ENCODE measurements at places on chromosomes 2 and 18.
A peak's percentile ranks its signal among the peaks of the same experiment; 100 is the strongest.

DNA sequence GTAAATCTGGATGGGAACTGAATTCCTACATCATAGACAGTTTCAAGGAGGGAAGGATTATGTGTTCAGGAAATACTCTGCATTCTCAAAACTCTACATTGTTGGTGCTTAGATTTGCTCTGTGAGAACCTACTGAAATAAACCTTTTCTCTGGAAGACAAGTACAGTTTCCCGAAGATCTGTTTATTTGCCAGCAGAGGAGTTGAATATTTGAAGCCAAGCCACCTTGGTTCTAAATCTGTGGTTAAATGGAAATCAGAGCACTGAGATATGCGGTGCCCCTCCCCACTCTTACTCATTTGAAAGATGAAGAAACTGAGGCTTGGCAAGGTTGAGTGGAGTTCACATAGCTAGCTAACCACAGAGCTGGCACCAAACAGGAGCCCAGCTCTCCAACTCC, 146.3 kb upstream of the CTAGE1 start:
- no peaks in the 10 kb centered on the region for H3K36me3 ChIP-seq
- no peak overlapping the region for H3K4me3 ChIP-seq
- H3K27me3 ChIP-seq = peaks cover 27% of the 10 kb centered on the region
- peaks cover 2% of the 10 kb centered on the region for H3K4me1 ChIP-seq
- DNase-seq = no peak

GRCh38 chr2:167424221-167424620, 535.9 kb downstream of the XIRP2 start:
- H3K4me3 ChIP-seq = no peak overlapping the region
- no peak overlapping the region for H3K27ac ChIP-seq
- no peaks in the 10 kb centered on the region for H3K27me3 ChIP-seq
- no peak for DNase-seq

- no peaks in the 10 kb centered on the region for H3K4me1 ChIP-seq
- no peak overlapping the region for H3K27ac ChIP-seq
- H3K27me3 ChIP-seq = no peaks in the 10 kb centered on the region
- no peak for DNase-seq
- no peaks in the 10 kb centered on the region for H3K36me3 ChIP-seq
Observed at GRCh38 chr2:133927894-133928293, 326.0 kb upstream of the MGAT5 start.

GRCh38 chr2:5696945-5697521, 4.8 kb downstream of the SOX11 start:
- H3K4me1 ChIP-seq = peaks cover 4% of the 10 kb centered on the region
- H3K4me3 ChIP-seq = peak overlapping the region; percentile 75
- no peaks in the 10 kb centered on the region for H3K27me3 ChIP-seq
- peak overlapping the region; percentile 65 for H3K27ac ChIP-seq

DNA sequence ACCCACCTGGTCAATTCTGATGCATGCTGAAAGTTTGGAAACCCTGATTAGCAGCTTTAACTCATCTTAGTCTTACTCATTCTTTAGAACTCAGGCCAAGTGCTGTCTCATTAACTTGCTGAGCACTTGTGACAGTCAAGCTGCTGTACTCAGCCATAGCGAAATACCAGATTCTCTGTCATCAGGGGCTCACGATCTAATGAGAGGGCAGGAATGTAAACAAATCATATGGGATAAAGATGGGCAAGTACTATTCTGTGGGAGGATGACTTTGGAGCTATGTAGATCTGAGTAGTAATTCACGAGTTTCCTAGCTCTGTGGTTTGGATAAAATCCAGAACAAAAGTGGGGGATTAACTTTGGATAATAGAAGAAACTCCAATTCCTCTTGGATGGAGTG, 376.6 kb downstream of the HRH4 start:
- H3K4me3 ChIP-seq = no peak overlapping the region
- H3K27ac ChIP-seq = no peak overlapping the region
- DNase-seq = no peak
- peaks cover under 1% of the 10 kb centered on the region for H3K4me1 ChIP-seq
- no peaks in the 10 kb centered on the region for H3K27me3 ChIP-seq

GRCh38 chr18:2442726-2443275, 128.5 kb downstream of the METTL4 start:
- H3K27ac ChIP-seq = no peak overlapping the region
- H3K27me3 ChIP-seq = no peaks in the 10 kb centered on the region
- no peak for DNase-seq
- H3K4me1 ChIP-seq = no peaks in the 10 kb centered on the region

- no peaks in the 10 kb centered on the region for H3K4me1 ChIP-seq
- H3K36me3 ChIP-seq = peaks cover 12% of the 10 kb centered on the region
- no peak for DNase-seq
- H3K27ac ChIP-seq = no peak overlapping the region
- no peaks in the 10 kb centered on the region for H3K27me3 ChIP-seq
Observed at GRCh38 chr2:71379086-71379485, 47.5 kb downstream of the ZNF638 start.

- no peaks in the 10 kb centered on the region for H3K4me1 ChIP-seq
- no peaks in the 10 kb centered on the region for H3K27me3 ChIP-seq
- H3K4me3 ChIP-seq = no peak overlapping the region
- no peak for DNase-seq
Observed at GRCh38 chr2:74253971-74254310, 55.5 kb downstream of the MTHFD2 start.

GRCh38 chr2:197975931-197976519, 171.6 kb downstream of the PLCL1 start:
- H3K36me3 ChIP-seq = no peaks in the 10 kb centered on the region
- H3K27me3 ChIP-seq = no peaks in the 10 kb centered on the region
- no peak overlapping the region for H3K4me3 ChIP-seq
- no peak for DNase-seq
- no peak overlapping the region for H3K27ac ChIP-seq

DNA sequence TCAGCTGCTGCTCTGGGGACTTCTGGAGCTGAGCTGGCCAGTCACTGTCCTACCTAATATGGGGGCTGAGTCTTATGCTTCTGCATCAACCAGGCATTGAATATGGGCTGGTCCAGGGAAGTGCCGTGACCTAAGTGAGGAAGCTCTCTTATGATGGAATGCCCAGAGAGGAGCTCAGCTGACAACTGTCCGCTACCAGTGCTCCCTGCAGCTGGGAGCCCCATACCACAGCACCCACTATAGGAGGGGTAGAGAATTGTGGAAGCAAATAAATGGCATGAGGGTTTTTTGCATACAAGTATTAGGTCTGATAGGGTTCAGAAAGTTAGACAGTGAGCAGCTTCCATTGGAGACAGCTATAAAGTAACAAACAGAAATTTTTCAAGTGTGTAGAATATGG, 4.5 kb downstream of the TIMM21 start:
- DNase-seq = no peak
- no peak overlapping the region for H3K4me3 ChIP-seq
- H3K27ac ChIP-seq = no peak overlapping the region
- H3K36me3 ChIP-seq = no peaks in the 10 kb centered on the region

GRCh38 chr2:164850235-164850634, 8.6 kb upstream of the COBLL1 start:
- H3K4me1 ChIP-seq = no peaks in the 10 kb centered on the region
- DNase-seq = no peak
- H3K36me3 ChIP-seq = no peaks in the 10 kb centered on the region
- H3K27me3 ChIP-seq = no peaks in the 10 kb centered on the region

- DNase-seq = no peak
- H3K27ac ChIP-seq = no peak overlapping the region
- H3K4me3 ChIP-seq = no peak overlapping the region
- no peaks in the 10 kb centered on the region for H3K4me1 ChIP-seq
Observed at GRCh38 chr18:79566771-79567431, 112.7 kb upstream of the CTDP1 start.

DNA sequence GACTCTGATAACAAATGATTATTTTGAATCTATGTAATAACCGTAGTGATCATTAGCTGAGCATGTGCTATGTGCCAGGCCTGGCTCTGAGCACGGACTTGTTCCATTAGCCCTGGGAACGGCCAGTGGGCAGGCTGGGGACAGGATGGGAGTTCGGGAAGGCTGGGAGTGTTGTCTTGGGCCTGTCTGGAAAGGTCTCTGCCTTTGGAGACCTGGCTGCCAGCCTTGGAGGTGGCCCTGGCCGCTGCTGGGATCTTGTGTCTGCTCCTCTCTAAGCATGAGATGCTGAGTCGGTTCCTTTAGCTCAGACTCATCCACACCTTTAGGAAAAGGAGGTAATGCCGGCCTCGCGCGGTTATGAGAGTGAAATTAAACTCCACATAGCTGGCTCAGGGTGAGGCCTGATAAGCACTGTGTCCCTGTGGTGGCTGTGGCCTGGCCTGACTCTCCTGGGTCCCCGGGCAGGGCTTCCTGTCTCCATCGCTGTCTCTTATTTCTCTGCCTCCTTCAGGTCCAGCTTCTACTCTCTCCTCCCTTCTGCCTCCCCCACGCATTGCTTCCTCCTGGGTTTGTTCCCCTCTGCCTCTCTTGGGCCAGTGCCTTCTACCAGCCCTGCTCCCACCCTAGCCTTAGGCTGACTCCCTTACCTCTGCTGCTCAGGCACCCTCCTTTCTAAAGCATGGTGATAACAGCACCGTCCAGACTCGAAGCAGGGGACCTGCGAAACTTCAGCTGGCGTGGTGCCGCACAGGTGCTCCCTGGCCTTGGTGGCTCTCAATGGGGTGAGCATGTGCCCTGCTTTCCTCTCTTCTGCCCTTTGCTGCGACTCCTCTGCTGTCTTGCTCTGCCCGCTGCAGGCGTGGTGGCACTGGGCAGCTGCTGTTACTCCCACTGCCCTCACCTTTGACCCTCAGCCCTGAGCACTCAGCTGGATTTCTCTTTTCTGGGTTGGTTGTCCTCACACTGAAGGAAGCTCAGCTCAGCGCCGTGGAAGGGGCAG, 41.8 kb downstream of the NCK2 start:
- no peak for DNase-seq
- no peaks in the 10 kb centered on the region for H3K36me3 ChIP-seq
- H3K4me3 ChIP-seq = no peak overlapping the region
- no peaks in the 10 kb centered on the region for H3K27me3 ChIP-seq
- H3K27ac ChIP-seq = no peak overlapping the region

DNA sequence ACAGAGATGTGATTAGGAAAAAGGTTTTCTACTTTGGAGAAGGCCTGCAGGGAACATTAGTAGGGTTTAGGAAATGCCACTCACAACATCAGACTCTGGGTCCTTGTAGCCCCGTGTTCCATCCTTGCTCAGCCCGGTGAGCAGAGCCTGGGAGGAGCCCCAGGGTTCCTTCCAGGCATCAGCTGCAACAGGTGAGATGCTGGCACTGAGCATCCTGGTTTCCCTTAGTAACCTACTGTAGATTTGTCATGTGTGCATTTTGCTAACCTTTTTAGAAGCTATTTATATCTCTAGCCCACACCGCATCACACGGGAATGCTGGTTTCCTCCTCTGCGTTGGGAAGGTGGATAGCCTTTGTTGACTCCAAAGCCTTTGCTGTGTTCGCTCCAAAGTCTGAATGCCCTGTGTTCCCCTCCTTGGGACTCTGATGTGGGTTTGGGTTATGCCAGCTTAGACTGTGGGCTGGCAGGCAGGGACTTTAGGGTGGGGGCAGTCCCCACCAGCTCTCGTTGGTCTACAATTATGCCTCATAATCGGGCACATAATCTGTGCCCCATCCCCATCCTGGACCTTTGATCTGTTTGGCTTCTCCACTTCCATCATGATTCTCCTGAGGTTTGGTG, 69.3 kb downstream of the TMEM247 start:
- H3K27me3 ChIP-seq = no peaks in the 10 kb centered on the region
- no peaks in the 10 kb centered on the region for H3K36me3 ChIP-seq
- no peak overlapping the region for H3K4me3 ChIP-seq
- no peaks in the 10 kb centered on the region for H3K4me1 ChIP-seq
- H3K27ac ChIP-seq = no peak overlapping the region
- no peak for DNase-seq

DNA sequence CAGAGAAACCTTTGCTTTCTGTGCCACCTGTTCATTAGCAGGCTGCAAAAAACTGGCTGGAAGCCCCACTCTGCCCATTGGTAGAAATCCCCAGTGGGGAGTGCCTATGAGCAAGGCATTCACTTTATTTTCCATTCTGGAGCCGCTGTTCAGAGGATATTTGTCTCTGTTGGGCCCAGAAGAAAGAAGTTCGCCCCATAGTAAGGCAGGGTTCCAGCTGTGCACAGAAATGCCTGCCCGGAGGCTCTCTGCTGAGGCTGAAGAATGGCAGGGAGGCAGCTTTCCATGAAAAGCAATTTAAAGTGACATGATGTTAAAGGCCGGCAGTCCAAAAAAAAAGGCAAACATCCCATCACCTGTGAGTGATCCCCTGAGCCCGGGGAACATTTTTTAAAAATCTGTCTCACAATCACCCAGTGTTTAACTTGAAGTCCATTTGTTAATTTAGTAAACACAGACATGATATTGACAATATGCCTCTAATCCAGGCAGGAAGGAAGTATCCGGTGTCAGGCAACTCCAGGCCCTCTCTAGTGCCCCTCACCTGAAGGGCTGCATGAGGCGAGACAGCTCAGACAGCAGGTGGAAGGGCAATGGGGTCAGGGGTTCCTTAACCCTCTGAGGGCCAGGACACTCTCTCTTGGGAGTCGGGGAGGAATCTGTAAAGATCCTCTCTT, 265.1 kb upstream of the SIX2 start:
- no peak for DNase-seq
- H3K4me1 ChIP-seq = no peaks in the 10 kb centered on the region
- H3K36me3 ChIP-seq = no peaks in the 10 kb centered on the region
- H3K4me3 ChIP-seq = no peak overlapping the region
- H3K27ac ChIP-seq = no peak overlapping the region
- H3K27me3 ChIP-seq = no peaks in the 10 kb centered on the region

GRCh38 chr18:2905854-2906703, 59.3 kb downstream of the EMILIN2 start:
- H3K27ac ChIP-seq = no peak overlapping the region
- H3K36me3 ChIP-seq = peaks cover 10% of the 10 kb centered on the region
- H3K4me1 ChIP-seq = peaks cover 5% of the 10 kb centered on the region
- H3K4me3 ChIP-seq = peak overlapping the region; percentile 73

GRCh38 chr2:120499784-120500495, 154.0 kb downstream of the INHBB start:
- no peak overlapping the region for H3K27ac ChIP-seq
- H3K36me3 ChIP-seq = no peaks in the 10 kb centered on the region
- no peaks in the 10 kb centered on the region for H3K4me1 ChIP-seq
- no peak for DNase-seq
- H3K4me3 ChIP-seq = no peak overlapping the region

DNA sequence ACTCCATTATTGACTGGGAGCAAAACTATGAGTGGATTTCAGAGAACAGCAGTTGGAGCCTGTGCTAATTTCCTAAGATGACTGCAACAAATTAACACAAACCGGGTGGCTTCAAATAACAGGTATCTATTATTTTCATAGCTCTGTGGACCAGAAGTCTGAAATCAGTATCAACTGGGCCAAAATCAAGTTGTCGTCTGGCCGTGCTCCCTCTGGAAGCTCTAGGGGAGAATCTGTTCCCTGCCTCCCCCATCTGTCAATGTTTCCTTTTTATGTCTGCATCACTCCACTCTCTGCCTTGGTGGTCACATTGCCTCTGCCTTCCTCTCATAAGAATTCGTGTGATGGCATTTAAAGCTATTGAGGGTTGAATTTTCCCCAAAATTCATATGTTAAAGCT, 269.8 kb downstream of the TMX3 start:
- no peak overlapping the region for H3K4me3 ChIP-seq
- H3K27ac ChIP-seq = no peak overlapping the region
- no peak for DNase-seq
- no peaks in the 10 kb centered on the region for H3K4me1 ChIP-seq

Data from H1 (cell line).